ENCODE measurements at places on chromosomes 6 and 20.

DNA sequence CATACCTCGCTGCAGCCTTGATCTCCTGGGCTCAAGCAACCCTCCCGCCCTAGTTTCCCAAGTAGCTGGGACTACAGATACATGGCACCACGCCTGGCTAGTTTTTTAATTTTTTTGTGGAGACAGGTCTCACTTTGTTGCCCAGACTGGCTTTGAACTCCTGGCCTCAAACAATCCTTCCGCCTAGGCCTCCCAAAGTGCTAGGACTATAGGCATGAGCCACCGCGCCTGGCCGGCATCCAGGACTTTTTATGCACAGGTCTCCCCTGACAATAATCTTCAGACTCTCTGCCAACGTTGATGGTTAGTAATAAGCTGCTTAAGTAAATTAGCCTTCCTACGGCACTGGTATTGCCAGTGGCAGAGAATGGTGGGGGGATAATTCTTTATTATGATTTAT, 110.5 kb upstream of the MTHFD1L start:
- DNase-seq = no peak

GRCh38 chr20:45088247-45088646, 12.7 kb downstream of the KCNS1 start:
- no peak for DNase-seq

DNA sequence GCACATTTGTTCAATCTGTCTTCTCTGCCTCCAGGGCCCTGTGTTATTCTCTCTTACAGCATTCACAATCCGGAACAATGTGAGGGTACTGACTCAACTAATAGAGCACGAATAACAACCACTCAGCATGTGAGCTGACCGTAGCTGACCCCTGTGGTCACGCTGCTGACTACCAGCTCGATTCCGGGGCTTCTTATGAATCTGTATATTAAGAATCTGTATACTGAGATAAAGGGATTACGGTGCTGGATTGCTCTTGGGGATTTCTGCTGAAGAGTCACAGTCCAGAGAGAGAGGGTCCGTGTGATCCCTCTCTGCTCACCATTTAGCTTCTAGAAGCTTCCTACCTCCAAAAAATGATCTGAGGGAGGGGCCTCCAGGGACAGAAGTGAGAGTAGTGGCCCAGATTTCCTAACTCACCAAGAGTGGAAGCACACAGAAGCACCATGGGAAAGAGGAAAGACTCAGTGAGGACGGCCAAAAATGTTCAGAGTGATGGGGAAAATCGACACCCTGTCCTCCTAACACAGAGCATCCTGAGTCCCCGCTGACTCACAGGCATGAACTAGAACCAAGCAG, 156.2 kb downstream of the THBS2 start:
- peak; percentile 47 for DNase-seq

DNA sequence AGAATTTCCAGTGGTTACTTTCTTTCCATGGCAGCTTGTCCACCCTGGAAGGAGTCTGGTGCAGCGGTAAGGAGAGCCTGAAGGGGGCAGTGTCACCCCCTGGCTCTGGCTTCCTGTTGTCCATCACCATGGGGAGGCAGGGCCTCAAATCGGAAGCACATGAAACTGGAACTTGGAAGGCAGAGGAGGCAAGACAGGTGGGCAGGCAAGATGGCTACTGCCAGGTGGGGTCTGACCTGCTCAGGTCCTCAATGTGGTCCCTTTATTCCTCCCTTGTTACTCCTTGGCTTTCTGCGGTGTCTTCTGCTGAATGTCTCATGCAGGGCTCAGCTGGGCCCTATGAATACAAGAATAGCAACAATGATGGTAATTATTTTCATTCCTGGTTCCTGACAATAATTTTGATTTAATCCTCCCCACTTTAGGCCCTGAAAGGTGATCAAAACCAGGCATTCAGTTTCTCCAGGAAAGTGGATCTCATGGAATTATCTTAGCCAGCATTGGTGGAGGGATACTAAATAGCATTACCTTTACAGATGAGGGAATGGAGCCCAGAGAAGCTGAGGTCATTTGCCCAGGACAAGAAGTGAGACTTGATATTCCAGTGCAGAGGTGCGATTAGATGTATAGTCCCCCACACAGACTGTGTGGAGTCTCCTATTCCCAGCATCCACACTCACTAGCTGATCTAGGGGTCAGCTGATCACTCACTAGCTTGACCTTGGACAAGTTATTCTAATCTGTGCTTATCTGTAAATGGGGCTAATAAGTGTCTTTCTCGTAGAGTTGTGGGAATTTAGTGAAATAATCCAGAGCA, 17.6 kb upstream of the SNAI1 start:
- DNase-seq = peak; percentile 67

- no peak for DNase-seq
Observed at GRCh38 chr20:10568032-10568431, 105.8 kb downstream of the JAG1 start.

GRCh38 chr6:73657201-73657600, 3.4 kb upstream of the SLC17A5 start:
- DNase-seq = no peak

DNA sequence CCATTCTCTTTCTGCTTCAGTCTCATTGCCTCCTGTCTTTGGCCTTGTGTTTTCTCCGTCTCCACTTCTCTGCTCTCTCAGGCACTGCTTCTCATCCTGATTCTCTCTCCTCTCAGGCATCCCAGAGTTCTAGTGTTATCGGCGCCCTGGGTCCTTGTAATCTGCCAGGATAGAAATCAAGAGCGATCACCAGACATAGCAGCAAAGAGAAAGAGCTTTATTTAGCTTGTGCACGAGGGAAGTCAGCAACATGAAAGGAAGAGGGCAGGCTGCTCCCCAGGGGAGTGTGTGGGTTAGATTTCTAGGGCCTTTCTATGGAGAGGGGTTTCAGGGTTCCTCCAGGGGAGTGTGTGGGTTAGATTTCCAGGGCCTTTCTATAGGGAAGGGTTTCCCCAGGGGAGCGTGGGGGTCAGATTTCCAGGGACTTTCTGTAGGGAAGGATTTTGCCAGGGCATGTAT, 32.5 kb downstream of the SUN5 start:
- DNase-seq = peak; percentile 26

- no peak for DNase-seq
Observed at GRCh38 chr6:85436411-85436810, 13.5 kb upstream of the NT5E start.

DNA sequence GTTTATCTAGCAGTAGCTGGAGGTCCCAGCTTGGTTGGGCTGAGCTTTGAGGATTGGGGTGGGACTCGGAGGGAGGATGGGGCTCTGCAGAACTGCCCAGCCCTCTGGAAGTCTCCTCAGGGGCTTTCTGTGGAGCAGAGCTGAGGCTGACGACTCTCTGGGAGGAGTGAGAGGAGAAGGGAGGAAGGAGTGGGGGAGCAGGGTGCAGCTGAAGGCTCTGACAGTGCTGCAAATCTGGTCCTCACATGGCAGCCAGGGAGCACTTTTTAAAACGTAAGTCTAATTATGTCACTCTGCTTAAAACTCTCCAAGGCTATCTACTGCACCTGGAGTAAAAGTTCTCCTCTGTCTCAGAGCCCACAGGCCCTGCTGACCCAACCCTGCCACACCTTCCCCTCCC, 32.4 kb downstream of the GRM4 start:
- DNase-seq = no peak

GRCh38 chr6:45990162-45990561, 25.5 kb downstream of the CLIC5 start:
- no peak for DNase-seq

GRCh38 chr6:53273370-53273769, 75.4 kb downstream of the ELOVL5 start:
- peak; percentile 8 for DNase-seq

GRCh38 chr20:13105039-13105438, 96.3 kb downstream of the SPTLC3 start:
- DNase-seq = peak; percentile 26

- peak; percentile 61 for DNase-seq
Observed at GRCh38 chr6:13485923-13486562, 1.4 kb downstream of the GFOD1 start.

DNA sequence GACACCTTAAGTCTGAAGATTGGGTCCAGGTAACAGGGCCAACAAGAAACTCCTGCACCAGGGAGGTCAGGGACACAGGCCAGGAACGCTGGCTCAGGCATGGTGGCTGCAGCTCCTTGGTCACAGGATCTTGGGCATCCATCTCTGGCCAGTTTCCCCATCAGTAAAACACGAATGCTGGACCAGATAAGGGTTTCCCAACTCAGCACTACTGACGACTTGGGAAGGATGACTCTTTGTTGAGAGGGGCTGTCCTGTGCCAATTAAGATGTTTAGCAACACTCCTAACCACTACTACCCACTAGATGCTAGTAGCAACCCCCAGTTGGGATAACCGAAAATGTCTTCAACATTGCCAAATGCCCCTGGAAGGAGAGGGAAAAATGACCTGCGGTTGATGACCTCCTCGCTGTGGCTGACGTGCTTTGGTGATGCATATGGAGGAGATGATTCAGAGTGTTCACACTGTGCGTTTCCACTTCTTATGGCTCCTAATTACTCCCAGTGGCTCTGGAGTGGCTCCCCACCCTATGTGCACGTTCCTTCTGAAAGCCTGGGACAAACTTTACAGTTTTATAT, 261.9 kb downstream of the CDH26 start:
- DNase-seq = no peak

DNA sequence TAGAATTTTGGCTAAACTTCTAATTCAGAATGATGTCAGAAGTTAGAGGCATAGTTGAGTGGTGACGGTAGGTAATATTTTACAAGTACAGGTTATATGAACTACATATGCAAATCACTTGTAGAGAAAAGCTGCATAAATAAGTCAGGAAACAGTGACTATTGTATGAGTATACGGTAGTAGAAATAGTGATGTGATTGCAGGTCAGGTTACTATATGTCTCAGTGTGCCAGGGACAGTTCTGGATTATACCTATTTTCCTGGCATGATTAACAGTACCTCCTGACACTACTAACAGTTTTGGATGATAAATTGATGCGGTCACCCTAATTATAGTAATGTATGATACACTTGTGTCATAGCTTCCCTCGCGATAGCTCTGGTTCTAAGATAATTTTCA, 9.2 kb downstream of the DNAH8 start:
- no peak for DNase-seq

DNA sequence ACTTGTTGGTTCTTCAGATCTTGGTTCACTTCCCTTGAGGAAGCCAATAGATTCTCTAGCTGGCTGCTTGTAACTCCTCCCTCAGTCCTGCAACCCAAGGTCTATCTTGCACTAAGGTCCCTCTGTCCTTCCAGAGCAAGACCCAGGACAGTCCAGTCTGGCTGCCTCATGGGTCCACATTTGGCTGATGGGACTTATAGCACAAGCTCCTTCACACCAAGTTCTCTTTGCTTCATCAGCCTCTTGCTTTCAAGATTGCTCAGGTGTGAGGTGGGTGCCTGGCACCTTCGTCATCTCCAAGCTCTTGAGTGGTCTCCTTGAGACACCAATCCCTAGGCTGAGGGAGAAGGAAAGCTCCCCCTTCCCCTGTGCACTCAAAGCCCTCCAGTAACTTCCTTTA, 28.3 kb downstream of the NSFL1C start:
- no peak for DNase-seq

GRCh38 chr6:16420715-16421461, 182.5 kb downstream of the GMPR start:
- DNase-seq = no peak

- DNase-seq = no peak
Observed at GRCh38 chr6:137853569-137854213, 13.4 kb upstream of the TNFAIP3 start.

Measured in neural progenitor cell (in vitro differentiated cells).